ENCODE measurements at places on chromosomes 5 and 9. TPM values are rescaled to one million over a fixed set of nuclear protein-coding genes. Genes with fewer than 3 reads are reported as not detected.

NKD2 gene
- total RNA-seq: 3.6 TPM

DNA sequence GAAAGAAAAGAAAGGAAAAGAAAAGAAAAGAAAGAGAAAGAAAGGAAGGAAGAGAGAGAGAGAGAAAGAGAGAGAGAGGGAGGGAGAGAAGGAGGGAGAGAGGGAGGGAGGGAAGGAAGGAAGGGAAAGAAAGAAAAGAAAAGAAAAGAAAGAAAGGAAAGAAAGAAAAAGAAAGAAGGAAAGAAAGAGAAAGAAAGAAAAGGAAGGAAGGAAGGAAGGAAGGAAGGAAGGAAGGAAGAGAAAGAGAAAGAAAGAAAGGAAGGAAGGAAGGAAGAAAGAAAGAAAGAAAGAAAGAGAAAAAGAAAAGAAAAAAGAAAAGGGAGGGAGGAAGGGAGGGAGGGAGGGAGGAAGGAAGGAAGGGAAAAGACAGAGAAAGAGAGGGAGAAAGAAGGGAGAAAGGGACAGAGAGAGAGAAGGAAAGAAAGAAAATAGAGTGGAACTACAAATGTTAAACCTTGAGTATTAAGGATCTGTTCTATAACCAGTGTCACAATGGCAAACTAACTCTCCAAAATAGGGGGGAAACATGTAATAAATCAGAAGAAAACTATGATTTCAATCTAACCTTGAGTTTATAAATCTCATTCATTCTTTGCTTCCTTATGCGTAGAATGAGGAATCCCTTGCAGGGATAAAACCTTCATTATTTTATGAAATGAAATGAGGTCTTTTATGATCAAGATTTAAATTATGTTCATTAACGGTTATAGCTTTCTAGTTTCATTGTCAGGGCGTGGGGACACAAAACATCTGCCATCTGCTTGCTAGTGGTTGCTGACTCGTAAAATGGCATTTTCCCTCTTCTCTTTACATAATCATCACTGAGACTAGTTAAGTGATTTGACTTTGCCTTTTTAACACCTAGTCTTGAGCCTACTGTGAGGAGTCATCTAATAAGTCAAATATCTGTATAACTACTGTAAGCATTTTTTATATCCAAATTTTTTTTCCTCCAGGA is 40.7 kb upstream of the RAD23B start:
- DNase-seq: no peak

SERF1A gene
- 1.8 TPM for total RNA-seq

GRCh38 chr5:159512064-159512463 is 181.8 kb upstream of the IL12B start:
- DNase-seq: no peak

CD74 gene
- 239 TPM for total RNA-seq

DNA sequence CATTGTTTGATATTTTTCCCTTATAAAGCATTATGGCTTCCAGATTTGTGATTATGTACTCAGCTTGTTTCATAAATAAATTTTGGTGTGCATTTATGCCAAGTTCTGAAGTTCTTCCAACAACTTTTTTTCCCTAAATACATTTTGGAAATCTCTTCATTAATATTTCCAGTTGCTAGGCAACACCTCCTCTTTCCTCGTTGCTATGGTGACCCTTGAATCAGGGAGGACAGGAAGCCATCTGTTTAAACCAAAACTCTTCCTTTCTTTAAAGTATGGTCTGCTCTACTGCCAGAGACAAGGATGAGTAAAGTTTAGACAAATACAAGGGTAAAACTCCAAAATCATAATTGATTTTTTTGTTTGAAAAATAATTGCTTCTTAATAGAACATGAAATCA is 779.3 kb downstream of the CDH9 start:
- no peak for DNase-seq

Data from cardiac septum (tissue), 1 donor.